ENCODE measurements at places on chromosomes 12 and 14. TPM values are rescaled to one million over a fixed set of nuclear protein-coding genes. Genes with fewer than 3 reads are reported as not detected.
A peak's percentile ranks its signal among the peaks of the same experiment; 100 is the strongest.

GRCh38 chr12:88469154-88469553 lies 111.1 kb downstream of the KITLG start:
- DNase-seq, result no peak

DNA sequence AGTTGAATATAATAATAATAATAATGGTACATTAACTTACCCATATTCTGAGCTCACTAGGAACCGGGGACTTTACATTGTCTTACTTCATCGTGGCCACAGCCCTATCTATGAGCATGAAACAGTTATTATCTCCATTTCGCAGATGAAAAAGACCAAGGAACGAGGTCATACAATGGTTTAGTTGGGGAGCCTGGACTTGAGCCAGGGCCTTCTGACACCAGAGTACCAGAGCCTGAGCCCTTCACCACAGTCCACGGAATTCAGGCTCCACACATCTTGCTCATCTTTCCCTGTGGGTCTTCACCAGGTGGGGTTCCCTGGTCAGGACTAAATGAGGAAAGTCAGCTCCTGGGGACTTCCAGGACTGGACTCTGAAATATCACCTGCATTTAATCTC lies 31.3 kb upstream of the CMKLR1 start:
- no peak for DNase-seq

DNA sequence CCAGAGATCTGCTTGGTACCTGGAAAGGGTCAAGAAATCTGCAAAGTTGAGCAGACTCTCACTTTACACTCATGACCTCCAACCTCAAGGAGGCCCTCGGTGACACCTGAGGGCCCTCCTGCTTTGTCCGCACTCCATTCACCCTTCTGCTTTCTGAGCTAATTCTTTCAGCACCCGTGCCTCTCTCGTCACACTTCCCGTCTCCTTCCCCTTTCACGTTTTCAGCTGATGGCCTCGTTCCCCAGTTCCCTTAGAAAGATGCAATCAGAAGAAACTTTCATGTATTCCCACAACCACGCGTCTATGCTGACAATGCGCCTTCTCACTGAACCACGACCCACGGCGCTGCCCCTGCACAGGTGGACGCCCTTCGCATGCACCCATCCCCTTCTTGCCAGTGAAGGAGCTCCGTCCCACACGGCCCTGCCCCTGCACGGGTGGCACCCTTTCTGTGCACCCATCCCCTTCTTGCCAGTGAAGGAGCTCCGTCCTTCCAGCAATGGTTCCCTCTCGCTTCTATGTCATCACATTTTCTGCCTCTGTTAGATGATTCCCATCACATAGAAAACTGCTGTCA lies 340.1 kb upstream of the FKBP4 start:
- DNase-seq, result peak; percentile 41

DNA sequence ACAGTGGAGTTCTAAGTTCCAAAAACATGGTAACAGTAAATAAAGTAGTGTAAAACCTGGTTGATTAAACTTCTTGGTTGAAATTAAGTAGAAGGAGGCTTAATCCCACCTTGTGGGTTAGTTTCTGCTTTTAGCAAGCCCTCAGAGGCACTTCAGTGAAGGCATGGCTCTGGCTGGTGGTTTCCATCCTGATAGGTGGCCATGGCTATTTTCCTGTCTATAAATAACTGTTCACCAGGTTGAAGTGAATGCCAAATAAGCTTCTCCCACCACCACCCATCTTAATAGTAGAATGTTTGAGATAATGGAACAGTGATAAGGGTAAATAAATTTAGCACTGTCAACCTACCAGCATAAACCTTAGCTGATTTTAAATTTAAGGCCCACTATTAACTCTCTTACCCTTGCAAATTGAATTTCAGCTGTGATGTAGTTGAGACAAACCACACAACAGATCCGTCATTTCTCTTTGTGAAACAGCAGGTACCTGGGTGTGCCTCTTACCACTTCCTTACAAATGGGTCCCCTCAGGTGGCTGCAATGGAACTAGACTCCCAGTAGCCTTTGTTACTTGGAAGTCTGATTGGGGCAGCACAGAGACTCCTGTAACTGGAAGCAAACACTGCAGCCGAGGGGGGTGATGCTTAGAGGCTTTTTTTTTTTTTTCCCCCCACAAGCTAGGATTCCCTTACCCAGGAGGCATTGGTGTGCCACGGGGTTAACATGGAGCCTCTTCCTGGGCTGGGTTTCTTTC lies 41.4 kb downstream of the DAAM1 start:
- DNase-seq, result no peak

GRCh38 chr14:101561145-101561896 lies at the start of gene DIO3:
TSS of gene DIO3 (plus strand) at chr14:101561495.
- DNase-seq, result no peak

DNA sequence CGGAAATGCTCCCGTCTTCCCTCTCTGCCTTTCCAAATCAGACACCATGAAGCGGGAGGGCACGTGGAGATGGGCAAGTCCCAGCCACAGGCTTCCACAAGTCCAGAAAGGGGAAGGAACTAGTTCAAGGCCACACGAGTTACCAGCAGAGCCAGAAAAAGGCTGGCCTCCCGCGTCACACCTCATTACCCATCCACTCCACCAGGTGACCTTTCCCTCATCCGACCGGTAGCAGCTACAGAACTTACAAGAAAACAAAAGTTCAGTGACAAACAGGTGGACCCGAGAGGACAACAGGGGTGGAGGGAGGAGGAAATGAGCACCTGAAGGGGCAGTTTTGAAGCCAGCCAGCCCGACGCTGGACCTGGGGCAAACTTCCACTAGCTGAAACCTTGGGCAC lies 46.9 kb downstream of the CHGA start:
- no peak for DNase-seq

DNA sequence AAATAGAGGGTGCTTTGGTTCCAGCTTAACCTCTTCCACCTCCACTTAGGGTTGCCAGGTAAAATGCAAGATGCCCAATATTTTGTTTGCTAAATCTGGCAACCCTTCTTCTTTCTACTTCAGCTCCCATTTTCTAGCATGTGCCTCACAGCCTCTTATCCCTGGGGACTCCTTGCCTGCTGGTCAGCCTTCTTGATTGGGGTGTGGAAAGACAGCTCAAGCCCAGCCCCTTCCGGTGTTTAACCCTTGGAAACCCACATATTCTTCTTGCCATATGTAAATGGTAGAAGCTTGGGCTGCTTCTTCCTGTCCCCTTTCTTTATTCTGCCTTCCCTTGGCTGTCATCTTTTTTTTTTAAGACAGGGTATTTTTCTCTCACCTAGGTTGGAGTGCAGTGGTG lies 5.7 kb downstream of the SPIC start:
- no peak for DNase-seq

DNA sequence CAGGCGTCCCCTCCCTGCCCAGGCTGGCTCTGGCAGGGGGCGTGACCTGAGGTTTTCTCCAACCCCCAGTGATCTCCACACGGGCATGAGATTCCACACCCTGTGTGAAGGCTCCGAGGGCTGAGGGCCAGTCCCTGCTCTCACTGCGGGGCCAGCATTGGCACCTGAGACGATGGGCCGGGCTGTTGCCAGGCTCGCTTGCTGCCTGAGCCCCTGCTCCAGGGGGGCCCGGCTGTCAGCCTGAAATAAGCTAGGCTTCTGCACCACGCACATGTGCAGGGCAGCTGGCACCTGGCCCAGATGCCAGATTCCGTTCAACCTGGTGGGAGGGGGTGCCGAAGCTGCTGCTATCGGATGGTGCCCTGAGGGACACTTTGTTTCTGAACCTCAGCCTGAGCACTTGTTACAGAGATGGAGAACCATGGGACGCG lies 196.5 kb upstream of the PRMT8 start:
- no peak for DNase-seq

DNA sequence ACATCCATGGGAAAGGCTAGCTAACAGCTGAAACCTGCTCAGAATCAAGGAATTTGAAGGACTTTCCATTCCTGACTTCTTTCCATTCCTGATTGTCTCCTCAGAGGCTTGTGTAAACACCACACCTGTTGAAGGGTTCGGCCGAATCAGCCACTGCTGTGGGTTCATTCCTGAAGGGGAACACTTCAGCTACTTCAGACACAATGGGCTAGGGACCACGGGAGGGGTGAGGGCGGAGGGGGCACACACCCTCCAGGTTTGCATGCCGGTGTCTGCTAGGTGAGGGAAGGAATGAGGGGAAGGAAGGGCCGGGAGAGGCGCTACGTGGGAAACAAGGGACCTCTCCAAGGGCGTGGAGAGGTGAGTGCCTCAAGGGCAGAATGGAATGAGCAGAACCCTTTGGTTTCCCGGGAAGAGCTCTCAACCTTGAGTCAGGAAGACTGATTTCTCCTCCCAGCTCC lies 1.3 kb downstream of the GPRC5A start:
- DNase-seq, result no peak

- DNase-seq, result no peak
Measured at GRCh38 chr12:116320791-116321217, 43.3 kb upstream of the MED13L start.

GRCh38 chr12:127685931-127686330 lies 581.0 kb upstream of the TMEM132C start:
- no peak for DNase-seq

DNA sequence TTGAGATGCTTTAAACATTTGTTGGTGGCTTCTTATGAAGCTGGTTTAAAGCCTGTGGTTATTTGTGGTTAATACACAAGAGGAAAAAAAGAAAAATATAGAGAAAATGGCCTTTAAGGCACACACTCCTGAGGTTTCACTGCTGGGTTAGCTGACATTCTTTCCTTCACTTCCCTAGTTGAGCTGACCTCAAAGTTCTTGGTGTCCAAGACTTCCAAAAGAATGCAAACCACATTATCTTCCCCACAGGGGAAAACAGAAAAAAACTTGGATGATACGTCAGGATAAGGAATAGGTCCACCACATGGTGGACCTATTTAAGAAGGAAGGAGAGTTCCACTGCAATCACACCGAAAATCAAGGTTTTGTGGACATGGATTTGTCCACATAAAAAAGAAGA lies 94.3 kb downstream of the SLC25A21 start:
- no peak for DNase-seq

DNA sequence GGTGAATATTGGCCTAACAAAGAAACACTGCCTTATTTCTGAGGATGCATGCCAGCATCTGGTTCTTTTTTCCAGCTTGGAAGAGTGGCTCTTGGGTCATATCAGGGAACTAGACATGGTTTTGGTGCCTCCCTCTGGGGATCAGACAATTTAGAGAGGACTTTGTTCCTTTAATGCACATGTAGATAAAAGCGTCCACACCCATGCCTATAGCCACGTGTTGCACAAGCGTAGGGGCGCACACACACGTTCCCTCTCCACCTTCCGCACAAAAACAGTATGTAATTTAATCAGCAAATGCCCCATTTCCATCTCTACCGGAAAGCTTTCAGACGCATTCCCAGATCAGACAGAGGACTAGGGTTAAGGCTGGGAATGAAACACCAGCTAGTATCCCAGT lies 61.7 kb upstream of the RIC8B start:
- no peak for DNase-seq

GRCh38 chr14:95475540-95476240 lies 40.8 kb downstream of the SYNE3 start:
- no peak for DNase-seq

DNA sequence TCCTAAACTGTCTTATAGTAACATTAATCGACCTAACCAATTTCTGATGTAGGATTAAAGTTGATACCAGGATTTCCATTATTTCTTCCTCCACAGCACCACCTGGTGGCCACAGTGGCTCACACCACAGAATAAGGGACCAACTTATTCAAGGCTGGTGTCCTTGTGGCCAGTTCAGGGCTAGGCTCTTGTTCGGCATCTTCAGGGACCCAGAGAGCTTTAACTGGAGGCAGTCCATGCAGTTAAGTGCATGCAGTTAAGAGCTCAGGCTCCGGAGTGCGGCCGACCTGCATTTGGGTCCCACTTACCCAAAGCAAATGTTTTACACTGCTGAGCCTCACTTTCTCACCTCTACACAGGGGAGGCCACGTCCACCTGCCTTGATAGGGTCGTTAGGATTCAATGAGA lies 42.0 kb upstream of the GPR68 start:
- DNase-seq, result peak; percentile 87

- DNase-seq, result no peak
Measured at GRCh38 chr12:14635776-14636175, 60.6 kb downstream of the GUCY2C start.

GRCh38 chr12:129161511-129161910 lies 308.2 kb downstream of the GLT1D1 start:
- no peak for DNase-seq

GRCh38 chr14:101058571-101058970 lies 155.0 kb upstream of the RTL1 start:
- no peak for DNase-seq

DNA sequence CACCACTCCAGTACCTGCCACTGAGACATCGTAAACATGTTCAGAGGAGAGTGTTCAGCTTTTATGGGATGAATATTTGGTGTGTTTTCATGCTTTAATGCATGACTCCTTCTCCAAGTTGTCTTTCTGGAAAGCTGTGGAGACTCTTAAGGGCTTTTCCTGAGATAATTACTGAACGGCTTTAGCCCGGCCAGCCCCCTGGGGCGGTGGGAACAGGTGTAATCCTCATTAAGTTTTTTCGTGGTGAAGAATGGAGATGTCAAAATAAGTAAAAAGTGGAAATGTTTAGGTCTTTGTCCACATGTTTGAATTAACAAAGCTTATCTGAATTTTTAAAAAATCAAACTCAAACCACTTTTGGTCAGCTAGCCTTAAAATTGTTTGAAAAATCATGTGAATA lies 1.5 kb downstream of the SYNE2 start:
- DNase-seq, result no peak

GRCh38 chr12:104049903-104050356 lies at the start of gene GLT8D2:
TSS of gene GLT8D2 (minus strand) at chr12:104050187. CDS start at chr12:104019648, 30,539 bp downstream.
- DNase-seq, result no peak

DNA sequence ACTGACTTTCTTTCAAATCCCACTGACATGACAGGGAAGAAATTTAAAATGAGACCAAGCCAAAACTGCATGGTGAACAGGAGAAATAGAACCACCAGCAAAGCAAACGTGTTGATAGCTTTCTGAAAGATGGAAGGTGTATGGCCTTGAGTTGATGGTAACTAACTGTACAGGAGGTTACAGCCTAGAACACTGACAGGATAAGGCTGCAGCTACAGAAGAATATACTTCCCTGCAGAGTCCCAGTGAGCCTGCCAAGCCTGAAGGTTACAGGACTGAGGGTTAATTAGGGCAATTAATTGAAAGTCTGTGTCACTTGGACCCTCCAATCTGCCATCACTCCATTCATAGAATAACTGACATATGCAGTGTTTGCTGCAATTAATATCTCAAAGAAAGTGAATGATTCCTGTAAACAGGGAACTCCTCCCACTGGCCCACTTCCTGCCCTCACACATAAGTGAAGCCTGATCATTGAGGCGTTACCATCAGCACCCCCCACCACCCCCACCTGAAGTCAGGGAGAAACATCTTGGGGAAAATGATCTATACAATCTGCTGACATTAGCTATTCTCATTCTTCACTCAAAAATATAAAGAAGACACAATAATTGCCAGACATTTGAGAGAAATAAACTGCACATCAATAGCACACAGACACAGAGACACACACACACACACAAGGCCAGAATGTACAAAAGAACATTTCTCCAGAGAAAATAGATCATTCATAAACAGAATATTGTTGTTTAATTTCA lies 73.4 kb downstream of the GTF2A1 start:
- DNase-seq, result no peak

- DNase-seq, result no peak
Measured at GRCh38 chr12:132551641-132552031, 58.7 kb downstream of the LRCOL1 start.

KRT3 gene
- not detected for total RNA-seq

LRTM2 gene
- total RNA-seq, result not detected

KLHL33 gene
- 0.35 TPM for total RNA-seq

FAR2 gene
- total RNA-seq, result 3.3 TPM

CABP1 gene
- 2.8 TPM for total RNA-seq

KCNJ8 gene
- total RNA-seq, result 38.0 TPM

ACRBP gene
- total RNA-seq, result 1.6 TPM

CLEC4C gene
- not detected for total RNA-seq

OR4L1 gene
- total RNA-seq, result not detected

IL26 gene
- not detected for total RNA-seq

RNU4-1 gene
- 3,560 TPM for total RNA-seq

KCNA1 gene
- total RNA-seq, result 0.13 TPM
